ENCODE measurements at places on chromosomes 2 and 18. TPM values are rescaled to one million over a fixed set of nuclear protein-coding genes. Genes with fewer than 3 reads are reported as not detected.

The UGT1A10 gene
- not detected for total RNA-seq

The TMEM37 gene
- total RNA-seq, result 0.27 TPM

The CCDC85A gene
- total RNA-seq, result 0.19 TPM

The FLACC1 gene
- total RNA-seq, result 1.9 TPM

The FEV gene
- total RNA-seq, result not detected

The GREB1L gene
- total RNA-seq, result 3.0 TPM

The AMER3 gene
- total RNA-seq, result not detected

The CRYGD gene
- not detected for total RNA-seq

The RAB6D gene
- total RNA-seq, result not detected

The SLC5A7 gene
- total RNA-seq, result not detected

The XIRP2 gene
- 0.18 TPM for total RNA-seq

Data from HT1080 (cell line).